Hepatic stellate cell (primary cell): ENCODE measurements at places on chromosomes 2 and 18.

DNA sequence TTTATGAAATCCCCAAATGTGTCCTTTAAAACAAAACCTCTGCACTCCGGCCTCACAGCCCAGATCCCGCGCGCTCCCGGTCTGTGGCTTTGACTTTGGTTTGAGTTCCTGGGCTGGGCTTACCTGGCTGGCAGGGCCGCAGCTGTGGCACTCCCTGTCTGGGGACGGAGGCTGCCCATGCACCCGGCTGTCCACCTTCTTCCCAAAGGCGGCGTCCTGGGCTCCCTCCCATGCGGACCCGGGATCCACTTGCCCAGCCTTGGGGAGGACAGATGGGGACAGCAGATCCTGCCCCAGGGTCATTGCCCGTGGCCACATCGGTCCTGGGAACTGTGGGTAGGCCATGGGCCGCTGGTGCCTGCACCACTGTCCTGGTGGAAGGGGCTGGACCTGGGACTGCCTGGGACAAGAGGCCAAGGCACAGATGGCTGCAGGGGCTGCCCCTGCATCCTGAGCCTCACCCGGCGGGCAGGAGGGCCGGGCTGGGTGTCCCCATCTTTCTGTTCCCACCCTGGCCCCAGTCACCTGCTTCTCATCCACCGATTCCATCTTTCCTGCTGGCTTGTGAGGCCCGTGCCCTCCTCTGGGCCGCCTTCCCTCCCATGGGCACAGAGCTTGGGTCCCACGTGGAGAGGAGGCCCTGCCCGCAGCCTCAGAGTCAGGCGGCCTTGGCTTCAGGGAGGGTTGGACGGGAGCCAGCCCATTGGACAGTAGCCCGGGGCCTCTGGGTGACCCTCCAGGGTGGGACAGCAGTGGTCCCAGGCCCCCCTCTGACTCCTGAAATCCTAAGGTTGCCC lies 27.7 kb downstream of the NFATC1 start:
- no peak for DNase-seq

- no peak for DNase-seq
These were observed 941 bp downstream of the SKOR2 start for GRCh38 chr18:47250391-47251046.

- no peak for DNase-seq
These were observed 22.0 kb upstream of the DNMT3A start for GRCh38 chr2:25363733-25364132.

DNA sequence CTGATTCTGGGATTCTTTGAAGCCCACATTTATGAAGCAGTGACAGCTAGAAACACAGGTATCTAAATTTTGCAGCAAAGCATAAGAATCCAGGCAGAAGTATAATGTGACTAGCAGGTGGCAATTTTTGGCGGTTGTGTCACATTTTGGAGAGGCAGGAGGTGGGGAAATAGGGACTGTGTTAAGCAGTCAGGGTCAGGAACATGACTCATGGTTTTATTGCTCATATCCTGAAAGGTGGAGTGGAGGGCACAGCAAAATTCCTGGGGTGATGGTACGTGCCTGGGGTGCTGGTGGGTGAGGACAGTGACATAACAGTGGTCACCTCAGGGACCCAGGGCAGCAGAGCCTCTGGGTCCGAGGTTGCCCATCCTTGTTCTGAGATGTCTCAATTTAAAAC lies 63.5 kb upstream of the TTN start:
- DNase-seq: no peak

DNA sequence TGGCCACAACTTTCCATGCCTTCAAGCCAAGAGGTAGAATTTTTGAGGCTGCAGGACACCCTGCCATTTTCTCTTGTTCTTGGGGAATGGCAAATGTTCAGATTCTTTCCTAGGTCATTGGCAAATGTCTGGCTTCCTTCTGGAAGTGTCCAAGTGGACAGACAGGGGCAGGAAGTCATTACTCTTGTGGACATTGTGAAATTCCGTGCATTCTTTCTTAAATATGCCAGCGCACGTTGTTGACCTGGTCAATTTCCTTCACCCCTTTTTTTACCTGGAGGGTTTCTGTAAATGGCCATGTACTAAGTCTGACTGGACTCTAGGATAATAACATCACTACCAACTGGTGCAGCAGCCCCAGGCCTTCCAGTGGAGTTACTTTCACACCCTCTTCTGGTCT lies 13.9 kb downstream of the ASB18 start:
- no peak for DNase-seq

DNA sequence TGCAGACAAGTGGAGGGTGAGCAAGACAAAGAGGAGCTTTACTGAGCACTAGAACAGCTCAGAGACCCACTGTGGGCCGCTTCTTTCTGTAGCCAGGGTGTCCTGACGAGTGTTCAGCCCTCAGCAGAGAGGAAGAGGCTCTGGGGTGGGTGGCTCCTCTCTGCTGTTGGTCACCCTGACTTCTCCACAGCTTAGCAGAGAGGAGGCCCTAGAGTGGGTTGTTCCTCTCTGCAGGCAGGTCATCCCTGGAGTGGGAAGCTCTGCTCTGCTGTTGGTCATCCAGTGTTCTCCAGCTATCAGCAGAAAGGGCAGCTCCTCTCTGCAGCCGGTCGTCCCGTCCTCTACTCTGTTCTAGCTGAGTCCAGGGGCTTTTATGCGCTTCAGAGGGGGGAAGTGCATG lies 286.5 kb downstream of the ICOS start:
- DNase-seq: no peak

DNA sequence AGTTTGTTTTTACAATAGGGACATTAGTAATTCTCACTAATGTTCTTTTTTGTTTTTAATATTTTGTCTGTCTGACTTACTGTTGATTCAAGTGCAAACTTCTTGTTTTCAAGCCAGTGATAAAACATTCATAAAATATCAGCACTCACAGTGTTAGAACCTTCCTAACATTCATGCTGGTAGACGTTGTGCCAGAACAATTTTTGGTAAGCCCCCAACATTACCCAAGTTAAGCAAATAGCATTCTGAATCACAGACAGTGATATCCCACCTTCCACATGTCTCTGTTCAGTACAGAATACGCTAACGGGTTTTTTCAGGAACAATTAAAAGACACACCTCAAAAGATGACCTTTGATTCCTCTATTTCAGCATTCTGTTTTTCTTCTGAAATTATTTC lies 390.3 kb downstream of the ARHGAP15 start:
- no peak for DNase-seq

DNA sequence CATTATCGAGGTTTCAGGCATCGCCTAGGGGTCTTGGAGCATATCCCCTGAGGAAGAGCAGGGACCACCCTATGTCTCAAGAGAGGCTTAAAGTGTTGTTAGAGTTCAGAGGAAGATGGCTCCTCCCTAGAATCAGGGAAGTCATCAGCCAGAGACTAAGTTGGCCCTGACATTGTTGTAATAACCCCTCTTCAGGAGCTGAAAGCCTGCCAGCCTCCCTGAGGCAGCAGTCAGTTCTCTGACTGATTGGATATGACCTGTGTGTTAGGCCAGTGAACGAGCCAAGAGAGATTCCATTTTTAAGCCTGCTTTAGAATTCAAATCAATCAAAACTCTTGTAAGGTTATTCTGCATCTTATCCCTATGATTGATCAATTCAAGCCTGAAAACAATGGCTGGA lies 34.9 kb downstream of the ARHGAP28 start:
- no peak for DNase-seq

DNA sequence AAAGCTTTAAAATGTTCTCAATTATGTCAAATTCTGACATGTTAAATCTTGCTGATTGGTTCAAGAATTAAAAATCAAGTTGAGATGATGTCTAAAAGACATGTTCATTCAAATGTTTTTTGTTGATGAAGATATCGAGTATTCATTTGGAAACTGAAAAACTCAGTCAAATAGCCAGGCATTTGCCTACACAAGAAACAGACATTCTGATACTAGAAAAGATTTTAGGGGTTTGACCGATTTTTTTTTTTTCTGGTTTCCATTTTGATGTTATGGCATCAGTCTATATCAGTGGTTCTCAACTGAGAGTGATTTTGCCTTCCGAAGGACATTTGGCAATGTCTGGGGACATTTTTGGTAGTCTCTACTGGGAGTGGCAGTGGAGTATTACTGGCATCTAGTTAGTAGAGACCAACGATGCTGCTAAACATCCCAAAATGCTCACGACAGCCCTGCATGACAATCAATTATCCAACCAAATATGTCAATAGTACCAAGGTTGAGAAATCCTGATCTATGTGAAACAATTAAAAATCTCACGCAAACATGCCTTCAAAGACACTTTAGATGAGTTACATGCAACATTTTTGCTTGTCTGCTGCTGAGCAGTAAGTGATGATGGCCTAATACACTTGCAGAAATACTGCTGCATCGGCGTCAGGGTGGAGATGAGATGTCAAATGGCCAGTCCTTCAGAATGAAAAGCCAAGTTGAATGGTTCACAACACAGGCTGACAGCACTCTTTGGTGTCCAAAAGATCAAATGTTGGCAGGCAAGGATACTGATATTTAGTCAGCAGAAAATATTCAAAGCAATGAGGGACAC lies 12.5 kb downstream of the RASGRP3 start:
- no peak for DNase-seq

GRCh38 chr2:205868773-205869333 lies 186.6 kb downstream of the NRP2 start:
- DNase-seq: no peak

- DNase-seq: peak; percentile 29
These were observed 212.1 kb upstream of the NCKAP5 start for GRCh38 chr2:133780099-133780996.

GRCh38 chr18:9404565-9405060 lies 70.0 kb downstream of the TWSG1 start:
- no peak for DNase-seq

DNA sequence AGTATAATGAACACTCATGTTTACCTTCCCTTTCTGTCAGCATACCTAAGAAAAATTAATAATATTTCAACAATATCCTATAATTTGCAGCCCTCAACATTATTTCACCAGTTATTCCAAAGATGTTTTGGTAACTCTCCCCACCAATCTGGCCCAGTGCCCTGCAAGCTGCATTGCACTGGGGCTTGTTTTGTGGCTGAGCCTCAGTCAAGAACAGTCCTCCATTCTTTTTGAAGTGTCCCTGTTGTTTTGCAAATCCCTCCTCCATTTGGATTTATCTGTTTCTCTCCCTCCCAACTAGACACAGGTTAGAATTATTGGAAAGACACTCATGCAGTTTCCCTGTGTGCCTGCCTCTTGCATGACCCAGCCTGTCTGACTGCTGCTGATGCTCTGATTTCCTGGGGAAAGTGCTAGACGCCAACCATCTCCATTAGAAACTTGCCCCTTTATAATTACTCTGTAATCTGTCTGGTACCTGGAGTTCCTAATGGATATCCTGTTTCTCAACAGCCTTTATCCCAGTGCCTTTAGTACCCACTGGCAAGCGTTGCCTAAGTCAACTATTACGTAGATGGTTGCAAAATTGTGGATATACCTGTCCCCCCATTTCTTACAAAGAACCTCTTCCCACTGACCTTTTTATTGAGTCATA lies 60.2 kb downstream of the EIF5B start:
- no peak for DNase-seq

- no peak for DNase-seq
These were observed 206.3 kb upstream of the SPHKAP start for GRCh38 chr2:228387776-228388175.

GRCh38 chr2:43324259-43325106 lies 98.1 kb upstream of the ZFP36L2 start:
- no peak for DNase-seq

DNA sequence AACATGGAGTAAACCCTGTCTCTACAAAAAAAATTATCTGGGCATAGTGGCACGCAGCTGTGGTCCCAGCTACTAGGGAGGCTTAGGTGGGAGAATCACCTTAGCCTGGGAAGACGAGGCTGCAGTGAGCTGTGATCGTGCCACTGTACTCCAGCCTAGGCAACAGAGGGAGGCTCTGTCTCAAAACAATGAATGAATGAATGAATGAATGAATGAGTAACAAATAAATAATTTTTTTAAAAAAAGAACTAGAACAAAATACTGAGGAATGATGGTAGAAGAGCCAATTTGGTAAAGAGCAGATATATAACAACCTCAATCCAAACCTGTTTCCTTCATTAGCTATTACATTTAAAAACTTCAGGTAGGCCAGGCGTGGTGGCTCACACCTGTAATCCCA lies 60.1 kb downstream of the STRN start:
- no peak for DNase-seq

DNA sequence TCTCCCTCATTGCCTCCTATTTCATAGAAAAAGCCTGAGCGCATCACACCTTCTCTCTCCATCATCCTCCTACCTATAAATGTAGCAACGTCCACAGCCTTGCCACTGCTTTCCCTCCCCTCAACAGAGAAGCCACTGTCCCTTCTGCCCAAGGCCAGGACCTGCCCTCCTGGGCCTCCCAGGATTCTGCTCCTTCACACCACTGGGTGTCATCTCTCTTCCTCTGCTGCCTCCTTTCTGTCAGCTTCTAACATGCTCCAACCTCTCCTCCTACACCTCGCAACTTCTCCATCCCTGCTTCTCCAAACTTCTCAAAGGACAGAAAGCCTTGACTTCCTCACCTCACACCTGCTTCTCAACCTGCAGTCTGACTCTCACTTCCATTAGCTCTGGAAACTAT lies 21.2 kb upstream of the ME2 start:
- no peak for DNase-seq

- DNase-seq: no peak
These were observed 184.1 kb downstream of the C1D start for GRCh38 chr2:67878743-67879142.

DNA sequence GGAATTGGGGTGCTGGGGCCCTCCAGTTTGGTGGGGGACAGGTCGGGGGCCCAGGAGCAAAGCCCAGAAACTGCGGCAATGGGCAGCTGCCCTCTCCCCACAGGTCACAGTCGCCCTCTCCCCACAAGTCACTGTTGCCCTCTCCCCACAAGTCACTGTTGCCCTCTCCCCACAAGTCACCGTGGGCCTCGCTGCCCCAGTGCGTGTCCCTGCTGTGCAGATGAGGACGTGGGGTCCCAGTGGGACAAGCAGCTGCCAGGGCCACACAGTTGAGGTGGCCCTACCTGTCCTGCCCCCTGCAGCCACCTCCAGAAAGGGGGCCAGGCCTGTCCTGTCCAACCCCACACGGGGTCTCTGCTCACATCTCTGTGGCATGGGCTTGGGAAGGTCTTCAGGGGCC lies 13.0 kb upstream of the AGXT start:
- no peak for DNase-seq

DNA sequence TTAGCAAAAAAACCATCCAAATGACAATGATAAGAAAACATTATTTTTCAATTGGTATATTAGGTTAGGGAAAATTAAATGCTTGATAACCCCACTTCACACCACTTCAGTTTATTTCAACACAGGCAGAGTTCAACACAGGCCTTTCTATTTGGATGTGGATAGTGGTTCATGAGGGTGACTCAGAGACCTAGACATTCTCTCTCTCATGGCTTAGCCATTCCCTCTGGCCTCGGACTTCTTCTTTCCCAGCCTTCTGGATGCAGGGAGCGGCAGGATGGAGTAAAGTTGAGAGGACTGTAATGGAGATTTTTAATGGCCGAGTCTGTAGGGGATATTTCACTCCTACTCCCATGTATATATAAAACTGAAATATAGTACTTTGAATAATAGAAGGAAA lies 109.7 kb downstream of the CTNNA2 start:
- no peak for DNase-seq

GRCh38 chr18:77078690-77079070 lies 53.9 kb downstream of the MBP start:
- DNase-seq: no peak

- no peak for DNase-seq
These were observed 1.9 kb downstream of the YES1 start for GRCh38 chr18:809985-810642.

GRCh38 chr2:206981739-206982340 lies 42.5 kb downstream of the CPO start:
- DNase-seq: peak; percentile 60

- DNase-seq: no peak
These were observed 27.0 kb downstream of the RBKS start for GRCh38 chr2:27863146-27863545.

GRCh38 chr2:232353660-232354059 lies 24.9 kb upstream of the ALPP start:
- DNase-seq: no peak
